Breast epithelium (tissue), 4 donors: ENCODE measurements at places on chromosomes 3 and 15.

- H3K27ac ChIP-seq, result no peak overlapping the region
- DNase-seq, result no peak
- H3K4me1 ChIP-seq, result no peaks in the 10 kb centered on the region
- no peaks in the 10 kb centered on the region for H3K36me3 ChIP-seq
- H3K27me3 ChIP-seq, result no peaks in the 10 kb centered on the region
Measured at GRCh38 chr15:47787875-47788274, 70.6 kb downstream of the SEMA6D start.

DNA sequence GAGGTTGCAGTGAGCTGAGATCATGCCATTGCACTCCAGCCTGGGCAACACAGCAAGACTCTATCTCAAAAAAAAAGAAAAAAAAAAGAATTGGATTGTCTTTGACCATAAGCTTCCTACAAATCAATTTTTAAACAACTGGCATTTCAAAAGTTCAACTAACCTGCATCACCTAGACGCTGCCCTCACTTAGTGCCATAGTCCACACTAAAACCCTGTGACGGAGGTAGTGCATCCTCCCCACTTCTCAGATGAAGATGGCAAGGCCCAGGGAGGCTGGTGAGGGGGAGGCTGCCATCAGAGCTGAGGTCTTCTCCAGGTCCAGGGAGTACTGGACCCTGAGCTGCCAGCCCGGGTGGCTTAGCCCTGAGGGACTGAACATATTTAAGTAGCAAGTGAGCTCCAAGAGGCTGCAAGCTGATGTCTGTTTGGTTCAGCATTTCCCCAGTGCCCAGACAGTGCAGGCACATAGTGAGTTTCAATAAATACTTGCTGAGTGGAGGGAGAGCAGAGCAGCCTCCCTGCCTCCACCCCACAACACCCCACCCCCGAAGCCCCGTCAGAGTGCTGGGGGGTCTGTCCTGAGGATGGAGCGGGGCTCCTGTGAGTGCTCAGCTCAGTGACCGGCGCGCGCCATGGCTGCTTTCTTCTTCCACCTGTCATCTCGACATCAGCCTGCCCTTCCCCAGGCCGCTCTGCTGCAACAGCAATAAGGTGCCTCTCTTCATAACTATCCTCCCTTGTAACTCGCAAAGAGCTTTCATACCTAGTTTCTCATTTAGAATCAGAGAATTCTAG, 52.8 kb downstream of the MGLL start:
- H3K27me3 ChIP-seq, result no peaks in the 10 kb centered on the region
- no peak overlapping the region for H3K27ac ChIP-seq
- H3K4me1 ChIP-seq, result no peaks in the 10 kb centered on the region
- no peak overlapping the region for H3K4me3 ChIP-seq
- no peaks in the 10 kb centered on the region for H3K36me3 ChIP-seq

- H3K4me1 ChIP-seq, result no peaks in the 10 kb centered on the region
- no peak overlapping the region for H3K4me3 ChIP-seq
- no peaks in the 10 kb centered on the region for H3K36me3 ChIP-seq
- no peaks in the 10 kb centered on the region for H3K27me3 ChIP-seq
Measured at GRCh38 chr3:3309887-3310286, 130.4 kb upstream of the CRBN start.

- no peaks in the 10 kb centered on the region for H3K27me3 ChIP-seq
- no peak overlapping the region for H3K4me3 ChIP-seq
- DNase-seq, result no peak
- no peaks in the 10 kb centered on the region for H3K36me3 ChIP-seq
- no peak overlapping the region for H3K27ac ChIP-seq
Measured at GRCh38 chr15:77909182-77909940, 168.2 kb downstream of the TBC1D2B start.

DNA sequence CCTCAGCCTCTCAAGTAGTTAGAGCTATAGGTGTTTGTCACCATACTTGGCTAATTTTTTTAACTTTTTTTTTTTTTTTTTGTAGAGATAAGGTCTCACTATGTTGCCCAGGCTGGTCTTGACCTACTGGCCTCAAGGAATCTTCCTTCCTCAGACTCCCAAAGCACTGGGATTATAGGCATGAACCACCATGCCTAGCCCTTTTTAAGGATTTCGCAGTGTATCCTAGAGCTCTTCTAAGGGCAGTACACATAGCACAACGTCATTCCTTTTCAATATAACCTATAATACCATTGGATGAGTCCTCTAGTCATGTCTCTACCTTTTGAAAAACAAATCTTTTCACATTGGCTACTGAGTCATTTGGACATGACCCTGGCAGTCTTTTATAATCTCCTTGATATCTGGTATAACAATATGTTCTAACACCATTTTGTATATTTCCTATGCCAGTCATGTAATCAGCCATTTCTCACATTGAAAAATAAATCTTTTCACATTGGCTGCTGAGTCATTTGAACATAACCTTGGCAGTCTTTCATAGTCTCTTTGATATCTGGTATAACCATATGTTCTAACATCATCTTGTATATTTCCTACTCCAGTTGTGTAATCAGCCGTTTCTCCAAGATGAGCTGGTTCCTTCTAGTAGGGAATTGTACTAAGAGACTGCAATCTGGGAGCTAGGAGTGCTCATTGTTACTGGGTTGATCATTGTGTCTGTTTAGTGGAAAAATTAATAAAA, 944.7 kb downstream of the MCTP2 start:
- H3K4me3 ChIP-seq, result no peak overlapping the region
- H3K36me3 ChIP-seq, result no peaks in the 10 kb centered on the region
- no peak overlapping the region for H3K27ac ChIP-seq
- no peaks in the 10 kb centered on the region for H3K4me1 ChIP-seq

- no peaks in the 10 kb centered on the region for H3K36me3 ChIP-seq
- no peaks in the 10 kb centered on the region for H3K4me1 ChIP-seq
- H3K27ac ChIP-seq, result peak overlapping the region; percentile 57
- DNase-seq, result no peak
- no peak overlapping the region for H3K4me3 ChIP-seq
- H3K27me3 ChIP-seq, result no peaks in the 10 kb centered on the region
Measured at GRCh38 chr3:195102609-195103467, 168.1 kb downstream of the XXYLT1 start.

DNA sequence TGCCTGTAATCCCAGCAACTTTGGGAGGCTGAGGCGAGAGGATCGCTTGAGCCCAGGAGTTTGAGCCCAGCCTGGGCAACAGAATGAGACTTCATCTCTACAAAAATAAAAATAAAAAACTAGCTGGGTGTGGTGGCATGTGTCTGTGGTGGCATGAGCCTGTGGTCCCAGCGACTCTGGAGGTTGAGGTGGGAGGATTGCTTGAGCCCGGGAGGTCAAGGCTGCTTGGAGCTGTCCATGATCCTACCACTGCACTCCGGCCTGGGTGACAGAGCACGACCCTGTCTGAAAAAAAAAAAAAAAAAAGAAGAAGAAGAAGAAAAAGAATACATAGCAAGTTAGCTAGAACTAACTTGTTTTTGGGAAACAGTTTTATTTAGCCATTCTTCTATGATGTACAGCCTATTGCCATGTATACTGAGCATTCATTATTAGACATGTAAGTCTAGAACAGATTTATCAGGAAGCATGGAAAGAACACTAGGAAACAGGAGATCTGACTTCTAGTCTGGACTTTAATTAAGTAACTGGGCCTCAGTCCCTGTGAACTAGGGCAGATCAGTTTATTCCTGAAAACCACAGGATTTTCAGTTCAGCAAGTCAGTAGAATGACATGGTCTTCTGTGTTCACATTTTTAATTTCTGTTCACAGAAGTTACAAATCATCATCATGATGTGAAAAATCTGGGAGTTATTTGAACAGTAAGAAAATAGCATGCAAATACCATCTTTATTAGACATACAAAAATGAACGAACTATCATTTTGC, 65.5 kb downstream of the KAT2B start:
- no peak for DNase-seq
- no peak overlapping the region for H3K4me3 ChIP-seq
- no peaks in the 10 kb centered on the region for H3K27me3 ChIP-seq
- H3K36me3 ChIP-seq, result no peaks in the 10 kb centered on the region

- no peaks in the 10 kb centered on the region for H3K36me3 ChIP-seq
- no peak overlapping the region for H3K4me3 ChIP-seq
- no peaks in the 10 kb centered on the region for H3K4me1 ChIP-seq
- H3K27ac ChIP-seq, result no peak overlapping the region
- H3K27me3 ChIP-seq, result no peaks in the 10 kb centered on the region
Measured at GRCh38 chr3:7546253-7546652, 685.3 kb downstream of the GRM7 start.

DNA sequence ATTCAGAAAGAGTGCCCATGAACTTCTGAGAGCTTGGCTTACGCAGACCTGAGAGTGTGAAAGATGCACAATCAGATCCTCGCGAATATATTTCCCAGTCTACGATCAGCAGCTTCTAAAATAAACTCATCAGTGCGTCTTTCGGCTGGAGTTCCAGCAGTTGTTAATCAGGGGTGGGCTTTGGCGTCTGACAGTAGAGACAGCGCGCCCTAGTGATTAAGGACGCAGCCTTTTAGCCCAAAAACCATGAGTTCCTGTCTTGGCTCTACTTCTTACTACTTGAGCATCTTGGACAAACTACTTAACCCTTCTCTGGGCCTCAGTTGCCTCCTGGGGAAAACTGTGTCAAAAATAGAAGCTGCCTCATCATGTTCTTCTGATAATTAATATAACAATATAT, 15.8 kb upstream of the ARRDC4 start:
- no peaks in the 10 kb centered on the region for H3K36me3 ChIP-seq
- H3K4me3 ChIP-seq, result no peak overlapping the region
- no peak overlapping the region for H3K27ac ChIP-seq
- no peak for DNase-seq
- no peaks in the 10 kb centered on the region for H3K4me1 ChIP-seq

DNA sequence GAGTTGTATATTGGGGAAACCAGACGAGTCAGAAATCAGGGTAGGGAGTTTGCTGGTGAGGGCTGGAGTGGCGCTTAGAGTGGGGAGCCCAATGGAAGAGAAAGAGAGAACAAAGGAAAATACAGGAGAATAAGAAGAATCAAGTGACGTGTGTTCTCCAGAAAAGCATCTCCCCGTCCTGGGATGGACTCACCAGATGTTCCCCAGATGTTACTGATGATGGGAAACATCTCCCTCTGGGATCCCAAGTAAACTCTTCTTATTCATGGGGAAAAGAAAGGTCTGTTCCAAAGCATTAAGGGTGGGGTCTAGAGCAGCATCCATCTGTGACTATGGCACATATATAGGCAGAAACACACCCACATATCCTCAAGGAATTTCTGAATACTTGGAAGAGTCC, 3.0 kb upstream of the CSRNP1 start:
- H3K4me1 ChIP-seq, result no peaks in the 10 kb centered on the region
- H3K27ac ChIP-seq, result peak overlapping the region; percentile 59
- no peak overlapping the region for H3K4me3 ChIP-seq
- no peak for DNase-seq
- H3K27me3 ChIP-seq, result no peaks in the 10 kb centered on the region

DNA sequence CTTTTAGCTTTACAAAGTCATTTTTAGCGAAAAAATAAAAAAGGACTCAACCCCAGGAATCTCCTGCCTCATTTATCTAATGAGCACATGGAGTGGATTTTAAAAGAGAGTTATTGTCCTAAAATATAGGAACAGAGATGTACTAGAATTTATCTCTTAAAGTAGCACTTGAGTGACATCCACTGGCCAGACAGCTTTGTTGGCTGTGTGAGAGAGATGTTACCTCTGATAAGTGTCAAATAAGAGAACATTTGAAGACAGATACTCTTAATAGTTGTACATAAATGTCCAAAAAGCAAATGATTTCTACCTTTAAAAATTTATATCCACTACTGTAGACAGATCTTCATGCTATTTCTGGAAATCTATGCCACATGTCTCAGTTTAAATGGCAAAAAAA, 12.3 kb upstream of the MFSD1 start:
- no peak for DNase-seq
- no peaks in the 10 kb centered on the region for H3K4me1 ChIP-seq
- H3K36me3 ChIP-seq, result no peaks in the 10 kb centered on the region
- no peak overlapping the region for H3K27ac ChIP-seq
- no peak overlapping the region for H3K4me3 ChIP-seq

- no peaks in the 10 kb centered on the region for H3K27me3 ChIP-seq
- no peaks in the 10 kb centered on the region for H3K36me3 ChIP-seq
- no peak overlapping the region for H3K4me3 ChIP-seq
- no peaks in the 10 kb centered on the region for H3K4me1 ChIP-seq
- DNase-seq, result no peak
Measured at GRCh38 chr3:43752905-43753304, 62.2 kb downstream of the ABHD5 start.

GRCh38 chr15:78540871-78541743, 863 bp downstream of the PSMA4 start:
- H3K4me3 ChIP-seq, result peak overlapping the region; percentile 70
- peak overlapping the region; percentile 95 for H3K27ac ChIP-seq
- no peaks in the 10 kb centered on the region for H3K27me3 ChIP-seq
- no peaks in the 10 kb centered on the region for H3K36me3 ChIP-seq

DNA sequence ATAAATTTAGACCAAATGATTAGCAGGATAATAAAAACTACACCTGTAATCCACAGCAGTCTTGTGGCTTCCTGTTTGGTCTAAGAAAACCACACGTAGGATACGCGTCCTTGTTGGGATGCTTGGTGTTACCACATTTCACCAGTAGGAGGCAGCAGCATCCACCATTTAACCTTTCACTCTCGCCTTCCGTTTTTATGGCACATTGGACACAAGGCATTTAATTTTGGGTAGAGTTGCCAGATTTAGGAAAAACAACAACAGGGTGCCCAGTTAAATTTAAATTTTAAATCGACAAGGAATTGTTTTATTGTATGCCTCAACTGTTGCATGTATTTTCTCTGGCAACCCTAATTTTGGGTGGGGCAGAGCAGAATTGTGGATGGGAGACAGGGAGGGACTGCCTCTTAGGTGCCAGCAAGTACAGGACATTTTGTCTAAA, 6.3 kb downstream of the LRRC31 start:
- H3K4me1 ChIP-seq, result no peaks in the 10 kb centered on the region
- no peaks in the 10 kb centered on the region for H3K36me3 ChIP-seq
- no peak overlapping the region for H3K27ac ChIP-seq

- DNase-seq, result no peak
- H3K27me3 ChIP-seq, result no peaks in the 10 kb centered on the region
- H3K27ac ChIP-seq, result no peak overlapping the region
- H3K4me3 ChIP-seq, result no peak overlapping the region
- no peaks in the 10 kb centered on the region for H3K36me3 ChIP-seq
- H3K4me1 ChIP-seq, result no peaks in the 10 kb centered on the region
Measured at GRCh38 chr3:100425316-100425715, 24.0 kb downstream of the LNP1 start.

DNA sequence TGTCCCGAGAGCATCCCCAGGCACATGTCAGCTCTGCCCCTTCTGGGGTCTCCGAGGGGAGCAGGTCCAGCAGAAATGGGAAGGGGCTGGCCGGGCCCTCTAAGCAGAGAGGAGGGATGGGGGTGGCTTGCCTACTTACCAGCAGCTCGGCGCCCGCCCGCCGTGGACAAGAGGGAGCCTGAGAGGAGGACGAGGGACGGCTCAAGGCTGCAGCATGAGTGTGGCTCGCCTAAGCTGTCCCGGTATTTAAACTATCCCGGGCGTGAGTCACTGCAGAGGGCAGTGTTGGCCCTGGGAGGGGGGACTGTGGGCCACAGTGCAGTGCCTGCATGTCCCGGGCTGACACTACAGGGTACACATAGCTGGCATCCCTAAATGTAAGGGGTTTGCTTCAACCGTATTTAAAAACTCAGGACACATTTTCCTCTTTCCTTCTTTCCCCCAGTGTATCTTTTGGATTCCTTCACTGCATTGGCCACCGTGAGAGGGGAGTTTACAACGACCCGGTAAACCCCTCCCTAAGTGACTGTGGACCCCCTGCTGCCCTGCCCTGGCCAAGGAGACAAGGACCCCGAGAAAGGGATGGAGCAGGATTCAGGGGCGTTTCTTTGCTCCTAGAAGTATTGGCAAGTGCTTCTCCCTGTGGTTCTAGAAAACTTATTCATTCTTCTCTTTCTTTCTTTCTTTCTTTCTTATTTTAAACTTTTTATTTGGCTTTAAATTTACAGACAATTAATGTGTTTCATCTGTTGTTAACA, at the start of gene LRRC15:
LRRC15 (minus strand) TSS at position 222 of the 758 bp plus-strand sequence. CDS start 8,700 bp downstream, outside the sequence.
- no peaks in the 10 kb centered on the region for H3K36me3 ChIP-seq
- no peak within 1 kb of the TSS for H3K27ac ChIP-seq
- H3K4me3 ChIP-seq, result no peak within 1 kb of the TSS
- no peaks in the 10 kb centered on the region for H3K4me1 ChIP-seq
- no peak for DNase-seq
